Endodermal cell (in vitro differentiated cells): ENCODE measurements at places on chromosomes 3 and 15. TPM values are rescaled to one million over a fixed set of nuclear protein-coding genes. Genes with fewer than 3 reads are reported as not detected.

- DNase-seq = no peak
Measured at GRCh38 chr3:125129512-125129997, 73.8 kb upstream of the HEG1 start.

DNA sequence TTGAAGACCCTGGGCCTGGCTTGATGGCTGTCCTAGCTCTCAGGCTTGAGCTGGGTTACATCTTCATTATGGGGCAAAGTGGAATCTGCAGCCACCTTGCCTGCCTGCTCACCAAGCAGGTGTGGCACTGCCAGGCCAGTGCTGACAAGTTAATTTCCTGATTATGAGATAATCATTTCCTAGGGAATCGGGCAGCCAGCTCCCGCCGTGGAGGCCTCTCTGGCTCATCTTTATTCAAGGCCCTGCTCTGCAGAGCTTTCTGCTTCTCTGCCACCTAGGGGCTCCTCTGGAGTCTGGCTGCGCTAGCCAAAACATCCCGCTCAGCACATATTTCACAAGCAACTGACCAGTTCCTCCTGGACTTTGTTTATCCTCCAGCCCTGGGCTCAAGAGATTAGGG is 9.9 kb downstream of the LOXL1 start:
- DNase-seq = no peak

GRCh38 chr15:60569596-60569995 is 90.7 kb upstream of the ICE2 start:
- no peak for DNase-seq

Gene PAK6
- 6.6 to 9.4 TPM (median 7.7 TPM) in 3 replicates for total RNA-seq

GRCh38 chr3:126546549-126547239 is 12.0 kb downstream of the C3orf22 start:
- DNase-seq = peak; percentile 33

DNA sequence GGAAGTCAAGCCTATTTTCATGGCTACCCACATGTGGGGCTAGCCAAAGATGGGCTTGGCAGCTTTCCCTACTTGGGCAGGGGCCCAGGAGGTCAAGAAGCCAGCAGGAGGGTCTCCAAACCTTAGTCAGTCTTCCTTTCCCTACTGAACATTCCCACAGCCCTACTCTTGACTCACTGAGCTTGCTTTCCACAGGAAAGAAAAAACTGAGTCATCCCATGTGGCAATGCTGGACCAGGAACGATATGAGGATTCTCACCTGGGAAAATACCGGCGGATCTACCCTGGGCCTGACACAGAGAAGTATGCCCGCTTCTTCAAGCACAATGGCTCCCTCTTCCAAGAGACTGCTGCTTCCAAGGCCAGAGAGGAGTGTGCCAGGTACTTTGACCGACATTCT is 3.7 kb upstream of the NGRN start:
- DNase-seq = no peak

Gene CD96
- not detected in 3 replicates for total RNA-seq

- no peak for DNase-seq
Measured at GRCh38 chr3:105747696-105748095, 121.1 kb downstream of the CBLB start.

Gene SCN11A
- 0.35 to 0.40 TPM (median 0.36 TPM) in 3 replicates for total RNA-seq

DNA sequence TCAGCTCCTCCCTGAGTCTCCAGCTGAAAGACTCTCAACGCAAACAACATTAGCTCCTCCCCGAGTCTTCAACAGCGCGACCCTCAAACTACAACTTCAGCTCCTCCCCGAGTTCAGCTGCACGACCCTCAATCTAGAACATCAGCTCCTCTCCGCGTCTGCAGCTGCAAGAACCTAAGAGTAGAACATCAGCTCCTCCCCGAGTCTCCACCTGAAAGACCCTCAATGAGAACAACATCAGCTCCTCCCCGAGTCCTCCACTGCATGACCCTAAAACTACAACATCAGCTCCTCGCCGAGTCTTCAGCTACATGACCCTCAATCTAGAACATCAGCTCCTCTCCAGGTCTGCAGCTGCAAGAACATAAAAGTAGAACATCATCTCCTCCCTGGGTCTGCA is 78.3 kb downstream of the TFRC start:
- no peak for DNase-seq

- DNase-seq = no peak
Measured at GRCh38 chr15:69096196-69096595, 64.2 kb upstream of the GLCE start.
